B cell (primary cell): ENCODE measurements at places on chromosomes 4 and X. TPM values are rescaled to one million over a fixed set of nuclear protein-coding genes. Genes with fewer than 3 reads are reported as not detected.

The SRPX gene
- 0.59 and 0.83 TPM in 2 replicates for total RNA-seq

The SMAD1 gene
- total RNA-seq: not detected in 2 replicates

The SLC49A3 gene
- 4.3 and 6.9 TPM in 2 replicates for total RNA-seq

The FAT4 gene
- 0.02 TPM in 1 of 2 replicates, not detected in the other for total RNA-seq

GRCh38 chrX:47814851-47815250 lies 21.9 kb upstream of the ZNF81 start:
- DNase-seq: no peak

GRCh38 chr4:4542774-4543485 lies 1.1 kb upstream of the STX18 start:
- peak; percentile 24 for DNase-seq

GRCh38 chr4:626201-627091 lies 1.1 kb downstream of the PDE6B start:
- DNase-seq: no peak

DNA sequence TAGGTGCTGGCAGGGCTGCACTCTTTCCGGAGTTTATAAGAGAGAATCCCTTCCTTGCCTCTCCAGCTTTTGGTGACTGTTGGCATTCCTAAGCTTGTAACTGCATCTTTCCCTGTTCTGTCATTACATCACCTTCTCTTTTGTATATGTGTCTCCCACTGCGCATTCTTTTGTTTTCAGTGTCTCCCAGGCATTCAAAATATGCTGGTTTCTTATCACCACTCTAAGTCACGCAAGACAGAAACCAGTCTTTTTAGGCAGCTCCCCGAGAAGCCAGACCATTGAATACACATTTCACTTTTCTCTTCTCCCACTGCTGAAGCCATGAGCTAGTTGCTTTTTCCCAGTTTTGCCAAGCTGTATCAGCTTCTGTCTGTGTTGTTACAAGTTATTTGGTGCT lies 71.0 kb downstream of the LAS1L start:
- DNase-seq: no peak

GRCh38 chr4:185071236-185071811 lies 53.0 kb downstream of the HELT start:
- no peak for DNase-seq

GRCh38 chr4:58551676-58552075 lies 1441.5 kb upstream of the IGFBP7 start:
- no peak for DNase-seq

GRCh38 chrX:39811376-39811775 lies 286.4 kb downstream of the BCOR start:
- DNase-seq: no peak

GRCh38 chrX:20796450-20796849 lies 529.7 kb upstream of the RPS6KA3 start:
- DNase-seq: no peak

GRCh38 chr4:138199568-138200235 lies 42.4 kb downstream of the SLC7A11 start:
- no peak for DNase-seq
